ENCODE measurements at places on chromosomes 2 and 18.

GRCh38 chr18:23618862-23619387, 32.6 kb upstream of the NPC1 start:
- no peak for DNase-seq

DNA sequence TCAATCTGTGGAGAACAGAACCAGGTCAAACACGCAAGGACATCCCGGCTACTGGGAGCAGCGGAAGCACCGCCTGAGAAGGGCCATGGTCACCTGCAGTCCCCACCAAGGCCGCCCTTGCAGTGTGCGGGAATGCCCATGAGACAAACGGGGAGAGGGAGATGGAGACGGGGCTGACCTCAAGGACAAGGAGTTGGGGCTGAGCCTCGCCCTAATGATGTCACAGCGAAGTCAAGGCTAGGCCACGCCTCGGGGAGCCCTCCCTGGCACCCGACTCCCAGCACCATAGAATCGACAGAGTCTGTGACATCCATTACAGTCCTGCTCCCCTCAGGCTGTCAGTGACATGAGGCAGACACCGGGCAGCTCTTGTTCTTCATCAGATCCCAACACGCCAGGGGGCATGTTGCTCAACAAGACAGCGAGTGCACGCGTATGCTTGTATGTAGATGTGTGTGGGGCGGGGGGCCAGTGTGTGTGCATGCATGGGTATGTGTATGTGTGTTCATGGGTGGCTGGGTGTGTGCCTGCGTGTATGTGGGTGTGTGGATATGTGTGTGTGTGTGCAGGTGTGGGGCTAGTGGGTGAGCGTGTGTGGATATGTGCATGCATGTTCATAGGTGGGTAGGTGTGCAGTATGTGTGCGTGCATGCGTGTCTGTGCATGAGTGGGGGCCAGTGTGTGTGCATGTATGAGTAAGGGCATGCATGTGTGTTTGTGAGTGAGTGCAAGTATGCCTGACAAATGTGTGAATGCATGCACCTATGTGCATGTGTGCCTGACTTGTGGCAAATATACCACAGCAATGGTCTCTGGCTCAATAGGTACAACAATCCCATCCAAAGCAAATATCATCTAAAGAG, 57.0 kb downstream of the ANKMY1 start:
- no peak for DNase-seq

DNA sequence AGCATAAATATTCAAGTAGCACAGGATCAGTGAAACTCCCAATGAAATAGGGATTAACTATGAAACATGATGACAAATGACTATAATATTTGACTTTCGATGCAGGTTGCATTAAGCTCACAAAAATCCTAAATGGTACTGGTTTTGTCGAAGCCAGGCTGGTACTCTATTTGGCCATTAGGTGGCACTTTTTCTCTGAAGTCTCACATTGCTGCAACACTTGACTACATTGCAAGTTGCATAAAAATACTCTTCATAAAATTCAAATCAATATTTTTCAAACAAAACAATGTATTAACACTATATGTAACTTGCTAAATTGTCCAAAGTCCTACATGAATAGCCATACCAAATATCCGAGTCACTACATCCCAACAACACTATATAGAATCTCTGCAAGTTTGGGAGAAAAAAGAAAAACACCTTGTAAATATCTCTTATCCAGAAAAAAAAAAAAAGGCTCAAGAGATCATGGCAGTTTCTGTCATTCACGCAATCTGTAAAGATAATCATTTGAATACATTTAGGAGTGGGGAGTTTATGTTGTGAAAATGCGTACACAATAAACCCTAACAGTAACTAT, 9.5 kb downstream of the RTTN start:
- DNase-seq: peak; percentile 27

- no peak for DNase-seq
These were observed 123.6 kb downstream of the LPIN1 start for GRCh38 chr2:11870064-11870463.

GRCh38 chr2:149004836-149005235, 33.7 kb upstream of the LYPD6B start:
- no peak for DNase-seq

DNA sequence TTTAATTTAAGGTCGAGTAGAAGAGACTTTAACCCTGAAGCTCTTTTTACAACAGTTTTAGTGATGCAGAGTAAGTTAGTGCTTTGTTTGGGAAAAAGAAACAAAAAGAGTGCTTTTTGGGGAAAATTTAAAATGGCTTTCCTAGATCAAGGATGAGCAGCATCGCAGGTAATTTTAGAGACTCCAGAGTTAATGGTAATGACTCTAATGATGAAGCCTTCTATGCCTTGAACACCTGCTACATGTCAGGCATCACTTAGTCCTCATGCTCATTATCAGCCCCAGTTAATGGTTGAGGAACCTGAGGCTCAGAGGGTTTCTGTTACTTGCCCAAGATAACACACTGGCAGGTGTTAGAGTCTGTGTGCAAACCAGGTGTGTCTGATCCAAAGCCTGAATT, 167.8 kb downstream of the ACOXL start:
- peak; percentile 1 for DNase-seq
